ENCODE measurements at places on chromosomes 7 and 10.

GRCh38 chr7:77520261-77520660 is 16.8 kb upstream of the PTPN12 start:
- no peak for DNase-seq

GRCh38 chr10:125112697-125113494 is 47.5 kb downstream of the CTBP2 start:
- no peak for DNase-seq

DNA sequence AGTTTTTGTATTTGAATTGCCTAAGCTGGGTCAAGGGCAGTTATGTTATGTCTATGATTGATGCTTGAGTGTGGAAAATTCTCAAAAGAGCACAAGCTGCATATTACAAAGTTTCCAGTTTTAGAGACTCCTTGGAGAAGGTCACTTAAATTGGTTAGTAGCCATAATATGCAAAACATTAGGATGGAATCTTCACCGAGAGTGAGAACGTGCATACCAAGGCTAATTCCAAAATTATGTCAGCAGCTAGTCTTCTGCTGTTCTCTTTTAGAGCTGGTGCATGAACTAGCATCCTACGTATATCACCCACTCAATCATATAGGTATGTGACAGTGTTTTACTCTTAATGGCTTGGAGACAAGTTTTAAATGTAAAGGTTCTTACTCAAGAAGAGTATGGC is 49.2 kb downstream of the MKX start:
- DNase-seq = no peak

DNA sequence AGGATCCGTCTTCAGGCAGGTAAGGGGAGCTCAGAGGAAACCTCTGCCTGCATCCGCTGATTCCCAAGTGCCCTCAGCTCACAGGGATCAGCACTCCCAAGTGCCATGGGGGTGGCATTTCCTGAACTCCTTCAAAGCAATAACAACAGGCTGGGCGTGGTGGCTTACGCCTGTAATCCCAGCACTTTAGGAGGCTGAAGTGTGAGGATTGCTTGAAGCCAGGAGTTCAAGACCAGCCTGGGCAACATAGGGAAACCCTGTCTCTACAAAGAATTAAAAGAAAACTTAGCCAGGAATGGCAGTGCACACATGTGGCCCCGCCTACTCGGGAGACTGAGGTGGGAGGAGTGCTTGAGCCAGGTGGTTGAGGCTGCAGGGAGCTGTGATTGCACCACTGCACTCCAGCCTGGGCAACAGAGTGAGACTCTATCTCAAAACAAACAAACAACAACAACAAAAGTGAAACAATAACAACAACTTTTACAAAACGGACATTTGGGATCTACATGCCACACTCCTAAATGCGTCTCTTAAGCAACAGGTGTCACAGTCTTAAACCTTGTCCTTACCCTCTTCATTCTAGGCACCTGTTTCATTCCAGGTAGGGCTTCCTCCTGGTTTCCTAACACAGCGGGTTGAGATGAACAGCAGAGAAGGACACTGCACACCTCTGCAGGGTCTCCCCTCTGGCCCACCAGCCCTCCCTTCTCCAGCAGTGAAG is 73.8 kb downstream of the PAXIP1 start:
- no peak for DNase-seq

- no peak for DNase-seq
Observed at GRCh38 chr10:2296179-2296891, 559.0 kb upstream of the ADARB2 start.

- DNase-seq = peak; percentile 57
Observed at GRCh38 chr10:58360412-58361004, 24.7 kb upstream of the TFAM start.

DNA sequence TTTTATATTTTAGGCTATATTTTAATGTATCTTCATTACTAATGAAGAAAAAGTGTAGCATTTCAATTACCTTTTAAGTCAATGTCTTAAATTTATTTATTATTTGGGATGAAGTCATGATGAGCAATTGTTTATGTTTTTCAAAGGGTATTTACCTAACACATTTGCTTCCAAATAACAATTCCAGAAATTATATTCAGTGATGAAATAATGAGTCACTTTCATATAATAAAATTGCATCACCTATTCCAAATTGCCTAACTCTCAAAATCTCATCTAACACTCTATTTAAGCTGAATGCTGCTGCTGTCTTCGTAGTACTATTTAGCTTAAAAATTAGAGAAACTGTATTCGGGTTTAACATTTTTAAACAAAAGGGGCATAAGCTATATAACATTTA is 97.7 kb downstream of the PRKG1 start:
- no peak for DNase-seq

DNA sequence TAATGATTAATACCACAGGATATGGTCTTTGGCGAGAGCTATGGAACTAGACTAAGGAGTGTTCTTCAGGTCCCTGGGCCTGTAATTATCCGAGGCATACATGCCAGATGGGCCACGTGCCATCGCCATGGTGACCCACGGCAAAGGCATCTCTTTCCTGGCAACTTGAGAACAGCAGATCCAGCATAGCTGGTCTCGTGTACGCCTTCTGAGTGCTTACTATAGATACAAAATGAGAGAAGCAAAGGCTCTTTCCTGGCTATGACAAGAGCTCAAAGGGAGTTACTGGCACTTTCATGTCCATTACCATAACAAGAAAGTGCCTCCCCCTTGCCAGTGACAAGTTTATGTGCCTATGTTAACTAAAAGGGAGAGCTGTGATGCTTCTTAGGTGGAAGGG is 26.0 kb upstream of the GLI3 start:
- peak; percentile 83 for DNase-seq

GRCh38 chr7:64878684-64879083 is 24.4 kb upstream of the ZNF273 start:
- peak; percentile 37 for DNase-seq

DNA sequence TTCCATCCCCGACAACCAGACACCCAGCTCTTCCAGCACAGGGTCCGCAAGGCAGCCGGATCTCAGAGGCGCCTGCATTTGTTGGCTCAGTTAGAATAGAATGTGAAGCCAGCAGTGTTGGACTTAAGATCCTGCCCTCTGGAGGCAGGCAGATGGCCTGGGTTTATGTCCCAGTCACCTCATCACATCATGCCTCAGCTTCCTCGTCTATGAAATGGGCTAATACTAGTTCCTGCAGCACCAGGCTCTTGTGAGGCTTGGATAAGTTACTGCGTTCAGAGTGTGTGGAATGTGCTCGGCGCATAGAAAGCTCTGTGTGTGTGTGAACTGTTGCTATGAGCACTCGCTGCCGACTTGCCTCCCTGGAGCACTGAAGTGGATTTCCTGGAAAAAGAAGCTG is 202.5 kb upstream of the GPR26 start:
- DNase-seq = no peak

- DNase-seq = no peak
Observed at GRCh38 chr7:3558400-3558799, 257.3 kb downstream of the SDK1 start.

- DNase-seq = peak; percentile 4
Observed at GRCh38 chr10:48804740-48805182, 120.1 kb downstream of the WDFY4 start.

GRCh38 chr7:71553306-71553705 is 421.4 kb downstream of the GALNT17 start:
- no peak for DNase-seq

DNA sequence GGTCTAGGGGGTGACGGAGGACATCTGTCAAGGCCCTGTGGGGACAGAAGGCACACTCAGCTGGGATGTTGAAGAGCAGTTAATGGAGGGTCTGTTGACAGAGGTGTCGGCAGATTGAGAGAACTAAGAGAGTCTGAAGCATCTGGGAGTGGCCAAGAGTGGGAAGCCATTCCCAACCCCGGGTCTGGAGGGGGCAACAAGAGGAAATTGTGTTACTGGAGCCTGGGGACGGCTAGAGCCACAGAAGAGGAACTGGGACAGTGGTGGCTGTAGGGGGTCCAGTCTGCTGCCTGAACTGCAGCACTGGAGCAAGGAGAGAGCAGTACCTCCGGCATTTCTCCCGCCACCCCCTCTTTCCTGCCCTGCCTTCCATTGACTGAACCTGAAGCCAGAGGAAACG is 136.6 kb downstream of the CHN2 start:
- DNase-seq = no peak

GRCh38 chr10:23172429-23173213 is 19.5 kb upstream of the PTF1A start:
- DNase-seq = no peak

GRCh38 chr7:129295015-129295423 is 70.2 kb downstream of the AHCYL2 start:
- no peak for DNase-seq

GRCh38 chr7:148344406-148344805 is 246.2 kb upstream of the C7orf33 start:
- no peak for DNase-seq

DNA sequence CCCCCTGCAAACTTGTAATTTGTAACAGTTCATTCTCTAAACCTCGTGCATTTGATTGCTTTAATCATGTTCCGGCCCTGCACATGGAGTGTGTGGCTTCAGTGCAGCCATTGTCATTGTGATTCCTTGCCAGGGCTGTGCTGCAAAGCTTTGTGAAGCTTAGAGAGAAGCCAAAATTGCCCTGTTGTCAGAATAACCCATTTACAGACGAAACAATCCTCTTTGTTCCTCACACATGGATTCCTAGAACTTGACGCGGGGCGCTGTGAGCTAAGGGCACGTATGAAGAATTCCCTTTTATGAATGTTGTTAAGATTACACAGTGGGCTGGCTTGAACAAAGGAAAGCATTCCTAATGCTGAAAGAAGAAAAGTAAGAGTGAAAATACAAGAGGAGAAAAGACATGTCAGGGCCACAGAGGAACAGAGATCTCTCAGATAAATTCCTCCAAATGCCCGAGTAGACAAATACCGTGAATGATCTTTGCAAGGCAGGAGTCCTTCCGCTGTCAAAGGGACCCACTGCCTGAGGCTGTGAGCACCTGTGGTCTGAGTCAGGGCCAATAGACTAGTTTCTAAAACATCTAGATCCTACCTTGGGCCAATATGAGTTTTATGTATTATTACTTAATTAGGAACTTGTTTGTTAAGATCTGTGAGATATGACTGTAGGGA is 205.4 kb upstream of the C7orf33 start:
- DNase-seq = no peak

DNA sequence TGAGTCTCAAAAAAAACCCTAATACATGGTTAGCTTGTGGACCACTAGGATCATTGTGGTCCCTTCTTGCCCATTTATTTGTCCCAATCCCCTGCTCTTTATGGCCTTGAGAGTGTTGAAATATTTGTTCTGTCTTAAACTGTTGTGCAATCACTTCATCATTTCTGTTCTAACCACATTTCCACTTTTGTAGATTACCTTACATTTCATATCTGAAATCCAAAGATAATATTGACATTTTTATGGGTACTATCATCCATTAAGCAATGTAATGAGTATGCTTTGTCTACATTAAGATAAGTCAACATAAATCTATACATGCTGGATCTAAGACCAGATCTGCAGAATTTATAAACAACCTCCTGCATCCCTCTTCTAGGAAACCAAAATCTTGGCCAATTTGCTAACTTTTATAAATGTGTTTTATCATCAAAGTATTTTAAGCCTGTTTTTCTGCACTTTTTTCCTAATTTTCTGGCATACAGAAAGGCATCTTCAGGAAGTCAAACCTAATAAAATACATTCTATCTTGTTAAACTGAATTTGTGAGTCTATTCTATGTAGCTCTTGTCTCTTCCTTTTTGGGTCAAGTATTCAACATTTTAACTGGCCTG is 359.4 kb upstream of the CELF2 start:
- DNase-seq = no peak

GRCh38 chr7:157273208-157274093 is 63.4 kb upstream of the DNAJB6 start:
- peak; percentile 63 for DNase-seq

GRCh38 chr10:119315128-119316001 is 108.0 kb downstream of the GRK5 start:
- DNase-seq = peak; percentile 86

DNA sequence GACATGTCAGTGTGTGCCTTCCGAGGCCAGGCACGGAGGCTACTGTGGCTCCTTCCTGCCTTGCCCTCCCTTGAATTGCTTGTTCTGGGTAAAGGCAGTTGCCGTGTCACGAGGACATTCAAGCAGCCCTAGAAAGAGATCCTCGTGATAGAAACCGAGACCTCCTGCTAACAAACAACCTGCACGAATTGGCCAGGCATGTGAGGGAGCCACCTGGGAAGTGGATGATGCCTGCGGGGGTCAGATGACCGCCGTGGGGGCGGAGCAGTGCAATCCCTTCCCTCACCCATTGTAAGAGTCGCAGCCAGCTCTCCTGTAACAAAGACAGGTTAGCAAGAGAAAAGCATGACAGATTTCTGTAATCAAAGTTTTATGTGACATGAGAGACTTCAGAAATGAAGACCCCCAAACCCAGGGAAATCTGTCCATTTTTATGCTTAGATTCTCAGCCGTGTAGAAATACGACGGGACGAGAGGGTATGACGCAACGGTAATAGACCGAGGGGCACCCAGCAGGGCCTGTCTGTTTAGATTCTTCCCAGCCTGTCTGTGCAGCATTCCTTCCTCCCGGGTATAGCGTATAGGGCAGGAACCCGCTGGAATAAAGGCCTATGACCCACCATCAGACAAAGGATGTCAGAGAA is 241.7 kb downstream of the GATA3 start:
- no peak for DNase-seq

DNA sequence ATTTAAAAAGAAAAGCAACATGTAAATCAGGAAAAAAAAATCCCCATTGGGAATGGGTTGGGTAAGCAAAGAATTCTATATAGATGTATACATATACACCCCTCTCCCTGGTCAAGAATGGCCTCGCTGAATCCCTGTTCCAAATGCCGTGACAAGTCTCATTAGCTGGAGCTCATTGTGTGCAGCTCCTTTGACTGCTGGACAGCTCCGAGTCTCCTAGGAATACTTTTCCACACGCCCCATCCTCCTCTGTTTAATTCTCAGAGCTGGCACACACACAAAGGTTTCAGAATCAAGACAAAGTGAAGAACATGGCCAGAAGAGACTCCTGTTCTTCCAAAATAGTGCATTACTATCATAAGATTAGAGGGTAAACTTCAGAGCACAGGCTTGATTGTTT is 130.9 kb upstream of the MKLN1 start:
- peak; percentile 53 for DNase-seq

- DNase-seq = peak; percentile 4
Observed at GRCh38 chr10:88392222-88392621, 190.9 kb downstream of the RNLS start.

DNA sequence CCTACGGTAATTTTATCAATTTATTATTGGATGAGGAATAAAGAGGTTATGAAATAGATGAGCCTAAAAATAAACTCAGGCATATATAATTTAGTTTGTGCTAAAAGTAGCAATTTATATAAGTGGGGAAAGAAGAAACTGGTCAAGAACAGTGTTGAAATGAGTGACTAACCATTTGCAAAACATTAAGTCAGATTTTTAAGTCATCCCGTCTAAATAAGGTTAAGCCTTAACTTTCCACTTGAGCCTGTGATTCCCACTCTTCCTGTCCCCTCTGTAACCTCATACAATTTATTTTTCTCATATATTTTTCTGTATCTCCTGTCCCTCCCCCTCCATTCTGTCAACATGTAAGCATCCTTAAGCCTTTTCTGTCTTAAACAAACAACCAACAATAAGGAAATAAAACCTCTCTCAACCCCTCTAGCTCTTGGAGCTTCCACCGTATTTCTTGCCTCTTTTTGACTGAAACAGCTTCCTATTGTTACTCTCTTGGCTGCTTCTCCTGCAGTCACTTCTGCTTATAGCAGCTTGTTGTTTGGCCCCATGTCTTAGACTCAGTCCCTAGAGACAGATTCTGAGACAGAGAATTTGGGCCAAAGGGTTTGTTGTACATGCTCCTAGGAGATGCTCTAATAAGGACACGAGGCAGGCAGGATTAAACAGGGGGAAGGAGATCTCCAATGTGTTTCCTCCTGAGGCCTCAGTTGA is 109.7 kb downstream of the GNAI1 start:
- no peak for DNase-seq

All from RPMI7951 (cell line).